ENCODE measurements at places on chromosomes 13 and 19. TPM values are rescaled to one million over a fixed set of nuclear protein-coding genes. Genes with fewer than 3 reads are reported as not detected.

- H3K4me1 ChIP-seq = peaks cover 40% of the 10 kb centered on the region
- peak overlapping the region; percentile 59 for H3K27ac ChIP-seq
Measured at GRCh38 chr13:94658926-94659597, 53.3 kb downstream of the SOX21 start.

PAK4 gene
- total RNA-seq = 56.8 TPM

GRCh38 chr13:113245849-113246796, 36.7 kb downstream of the CUL4A start:
- H3K4me3 ChIP-seq = no peak overlapping the region
- no peak for DNase-seq
- peaks cover 20% of the 10 kb centered on the region for H3K36me3 ChIP-seq
- no peaks in the 10 kb centered on the region for H3K27me3 ChIP-seq
- H3K27ac ChIP-seq = no peak overlapping the region

DNA sequence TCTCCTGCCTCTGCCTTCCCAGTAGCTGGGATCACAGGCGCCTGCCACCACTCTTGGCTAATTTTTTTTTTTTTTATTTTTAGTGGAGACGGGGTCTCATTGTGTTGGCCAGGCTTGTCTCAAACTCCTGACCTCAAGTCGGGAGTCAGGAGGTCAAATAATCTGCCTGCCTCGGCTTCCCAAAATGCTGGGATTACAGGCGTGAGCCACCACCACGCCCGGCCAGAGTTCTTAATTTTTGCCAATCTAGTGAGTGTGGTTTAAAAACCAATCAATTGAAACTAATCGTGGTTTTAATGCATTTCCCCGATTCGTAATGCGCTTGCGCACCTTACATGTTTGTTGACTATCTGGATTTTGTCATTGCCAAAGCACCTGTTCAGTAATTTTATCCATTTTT, 37.0 kb downstream of the SKA3 start:
- H3K36me3 ChIP-seq = peaks cover 7% of the 10 kb centered on the region
- H3K27ac ChIP-seq = peak overlapping the region; percentile 97
- H3K4me3 ChIP-seq = peak overlapping the region; percentile 98

- H3K4me1 ChIP-seq = peaks cover 27% of the 10 kb centered on the region
- peaks cover 47% of the 10 kb centered on the region for H3K27me3 ChIP-seq
- H3K4me3 ChIP-seq = peak overlapping the region; percentile 72
- H3K27ac ChIP-seq = no peak overlapping the region
- H3K36me3 ChIP-seq = no peaks in the 10 kb centered on the region
Measured at GRCh38 chr19:2475018-2475701, 767 bp upstream of the GADD45B start.

Measured in neural crest cell (in vitro differentiated cells).